ENCODE measurements at places on chromosomes 2 and 18. TPM values are rescaled to one million over a fixed set of nuclear protein-coding genes. Genes with fewer than 3 reads are reported as not detected.

Gene ALLC
- total RNA-seq, result not detected

Gene IL36A
- not detected for total RNA-seq

Gene CAPN13
- total RNA-seq, result not detected

Gene CRYGD
- total RNA-seq, result not detected

Gene E2F6
- 19.4 TPM for total RNA-seq

Gene PDE1A
- total RNA-seq, result 41.5 TPM

DNA sequence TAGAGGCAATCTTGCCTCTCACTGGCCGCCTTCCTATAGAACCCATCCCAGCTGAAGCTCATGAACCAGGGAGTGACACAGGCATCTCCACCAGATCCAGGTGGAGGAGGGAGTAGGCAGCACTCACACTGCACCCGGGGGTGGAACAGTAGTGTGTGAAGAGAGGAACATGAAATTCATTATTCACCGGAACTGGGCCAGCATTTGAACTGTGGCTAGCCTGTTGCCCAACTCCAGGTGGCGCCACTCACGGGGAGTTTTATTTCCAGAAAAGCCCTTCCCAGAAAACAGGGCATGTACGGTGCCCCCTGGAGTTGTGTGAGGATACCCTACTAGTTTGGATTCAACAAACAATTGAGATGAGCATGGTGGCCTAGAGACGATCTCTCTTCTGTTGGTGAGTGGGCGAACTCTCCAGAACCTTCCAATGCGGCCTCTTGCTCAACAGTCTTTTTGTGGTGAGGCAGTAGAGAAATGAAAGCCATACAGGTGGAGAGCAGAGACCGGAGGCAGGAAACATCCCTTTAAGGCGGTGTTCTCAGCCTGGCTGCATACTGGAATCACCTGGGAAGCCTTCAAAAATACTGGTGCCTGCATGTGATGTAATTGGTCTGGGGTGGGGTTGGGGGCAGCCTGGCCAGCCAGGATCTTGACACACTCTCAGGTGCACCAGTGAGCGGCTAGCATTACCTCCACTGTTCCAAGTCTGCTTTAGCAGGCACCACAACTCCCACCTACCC, 73.5 kb upstream of the NEDD4L start:
- no peaks in the 10 kb centered on the region for H3K27me3 ChIP-seq
- DNase-seq, result no peak
- no peak overlapping the region for H3K4me3 ChIP-seq
- no peak overlapping the region for H3K27ac ChIP-seq
- H3K36me3 ChIP-seq, result no peaks in the 10 kb centered on the region

GRCh38 chr18:225745-226144, 42.1 kb downstream of the THOC1 start:
- no peak overlapping the region for H3K4me3 ChIP-seq
- no peak for DNase-seq
- no peak overlapping the region for H3K27ac ChIP-seq
- H3K36me3 ChIP-seq, result no peaks in the 10 kb centered on the region

DNA sequence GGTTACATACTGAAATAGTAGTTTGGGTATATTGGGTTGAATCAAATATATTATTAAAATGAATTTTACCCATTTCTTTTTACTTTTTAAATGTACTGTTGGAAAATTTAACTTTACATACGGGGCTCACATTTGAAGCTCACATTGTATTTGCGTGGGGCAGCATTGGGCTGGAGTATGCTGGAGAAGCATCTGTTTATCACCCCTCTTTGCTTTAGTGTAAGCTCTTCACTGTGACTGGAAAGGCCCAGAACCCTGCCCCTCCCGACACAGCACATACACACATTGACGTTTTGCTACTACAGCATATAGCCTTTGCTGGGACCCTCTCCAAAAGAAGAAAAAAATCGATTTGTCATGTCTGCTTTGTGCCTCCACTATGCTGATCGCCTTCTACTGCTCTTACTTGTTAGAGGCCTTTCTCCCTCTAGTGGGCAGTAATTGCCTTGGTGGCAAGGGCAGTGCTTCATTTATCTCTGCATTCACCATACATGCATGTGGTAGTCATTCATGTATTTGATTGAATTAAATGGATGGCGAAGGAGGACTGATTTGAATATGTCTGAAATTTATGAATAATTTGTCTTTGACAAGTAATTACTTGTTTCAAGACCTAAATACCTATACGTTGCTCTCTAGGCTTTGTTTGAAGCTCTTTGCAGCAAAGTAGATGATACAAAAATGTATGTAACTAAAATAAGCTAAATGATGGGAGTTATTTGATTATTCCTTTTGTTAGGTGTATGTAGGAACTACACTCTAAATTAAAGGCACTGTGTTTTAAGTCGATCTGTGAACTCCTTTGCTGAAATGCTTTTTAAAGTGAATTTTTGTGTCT, 37.4 kb downstream of the VAPA start:
- no peak for DNase-seq
- no peak overlapping the region for H3K27ac ChIP-seq
- H3K4me1 ChIP-seq, result no peaks in the 10 kb centered on the region
- H3K27me3 ChIP-seq, result no peaks in the 10 kb centered on the region

DNA sequence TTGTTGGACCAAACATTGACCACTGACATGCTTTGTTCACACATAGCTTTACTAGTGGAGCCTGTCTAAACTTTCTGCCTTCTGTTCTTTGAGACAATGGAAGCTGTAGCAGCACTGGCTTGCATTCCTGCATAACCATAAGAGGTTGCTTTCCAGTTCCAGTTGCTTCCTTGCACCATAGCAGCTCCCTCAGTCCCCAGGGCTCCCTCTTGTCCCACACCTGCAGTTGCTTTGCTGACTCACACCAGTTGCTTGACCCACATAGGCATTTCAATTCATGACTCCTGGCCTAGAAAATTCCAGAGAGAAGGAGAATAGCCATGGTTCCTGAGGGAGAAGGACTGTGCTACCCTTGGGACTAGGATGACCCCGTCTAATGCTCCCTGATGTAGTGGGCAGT, 20.9 kb downstream of the SGPP2 start:
- no peaks in the 10 kb centered on the region for H3K36me3 ChIP-seq
- H3K27me3 ChIP-seq, result no peaks in the 10 kb centered on the region
- no peak overlapping the region for H3K4me3 ChIP-seq
- H3K27ac ChIP-seq, result no peak overlapping the region
- no peak for DNase-seq

DNA sequence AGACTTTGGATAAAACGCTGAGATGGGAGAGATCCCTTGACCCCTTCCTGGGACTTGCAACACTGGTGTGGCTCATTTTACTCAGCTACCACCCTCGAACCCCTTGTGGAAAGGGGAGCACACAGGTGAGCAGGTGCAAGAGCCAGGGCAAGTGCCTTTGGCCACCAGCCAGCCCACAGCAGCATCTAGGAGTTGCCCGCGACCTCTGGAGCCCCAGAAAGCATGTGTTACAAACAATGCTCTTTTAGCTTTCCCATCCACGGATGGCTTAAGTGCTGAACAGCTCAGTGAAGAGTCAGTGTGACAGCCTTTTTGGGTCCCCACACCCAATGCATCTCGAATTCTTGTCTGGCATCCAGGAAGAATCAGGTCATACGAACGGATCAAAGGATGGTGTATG, 197.8 kb downstream of the MEMO1 start:
- no peaks in the 10 kb centered on the region for H3K4me1 ChIP-seq
- no peaks in the 10 kb centered on the region for H3K36me3 ChIP-seq
- DNase-seq, result no peak
- no peak overlapping the region for H3K27ac ChIP-seq
- no peak overlapping the region for H3K4me3 ChIP-seq

- H3K36me3 ChIP-seq, result no peaks in the 10 kb centered on the region
- H3K4me1 ChIP-seq, result no peaks in the 10 kb centered on the region
- peak overlapping the region; percentile 99 for H3K27ac ChIP-seq
Observed at GRCh38 chr18:7567474-7568425, 634 bp downstream of the PTPRM start.

DNA sequence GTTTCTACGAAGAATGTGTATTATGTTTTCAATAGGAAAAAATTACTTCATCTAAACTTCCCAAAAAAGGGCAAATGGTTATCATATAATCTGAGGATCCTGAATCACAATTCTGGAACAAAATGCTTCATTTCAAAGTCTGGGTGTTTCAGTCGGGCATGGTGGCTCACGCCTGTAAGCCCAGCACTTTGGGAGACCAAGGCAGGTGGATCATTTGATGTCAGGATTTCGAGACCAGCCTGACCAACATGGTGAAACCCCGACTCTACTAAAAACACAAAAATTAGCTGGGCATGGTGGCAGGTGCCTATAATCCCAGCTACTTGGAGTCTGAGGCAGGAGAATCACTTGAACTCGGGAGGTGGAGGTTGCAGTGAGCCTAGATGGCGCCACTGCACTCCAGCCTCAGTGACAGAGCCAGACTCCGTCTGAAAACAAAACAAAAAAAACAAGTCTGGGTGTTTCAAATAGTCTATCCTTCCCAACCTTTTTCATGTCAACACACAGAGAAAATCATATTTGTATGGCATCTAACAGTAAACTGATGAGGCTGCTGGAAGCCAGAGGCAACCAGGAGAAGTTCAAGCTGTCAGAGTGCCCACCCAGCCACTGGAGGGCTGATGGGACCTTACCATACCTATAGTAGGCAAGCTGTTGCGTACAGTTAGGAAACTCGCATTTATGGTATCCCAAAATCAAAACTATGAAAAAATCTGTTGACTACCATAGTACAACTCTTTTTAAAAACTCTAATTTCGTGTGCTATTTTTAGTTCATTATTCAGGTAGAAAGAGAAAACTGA, 14.6 kb downstream of the NBAS start:
- no peak for DNase-seq
- no peak overlapping the region for H3K27ac ChIP-seq
- no peak overlapping the region for H3K4me3 ChIP-seq
- H3K36me3 ChIP-seq, result no peaks in the 10 kb centered on the region

- no peak overlapping the region for H3K27ac ChIP-seq
- H3K4me3 ChIP-seq, result no peak overlapping the region
Observed at GRCh38 chr2:71839826-71840225, 307.8 kb downstream of the CYP26B1 start.

DNA sequence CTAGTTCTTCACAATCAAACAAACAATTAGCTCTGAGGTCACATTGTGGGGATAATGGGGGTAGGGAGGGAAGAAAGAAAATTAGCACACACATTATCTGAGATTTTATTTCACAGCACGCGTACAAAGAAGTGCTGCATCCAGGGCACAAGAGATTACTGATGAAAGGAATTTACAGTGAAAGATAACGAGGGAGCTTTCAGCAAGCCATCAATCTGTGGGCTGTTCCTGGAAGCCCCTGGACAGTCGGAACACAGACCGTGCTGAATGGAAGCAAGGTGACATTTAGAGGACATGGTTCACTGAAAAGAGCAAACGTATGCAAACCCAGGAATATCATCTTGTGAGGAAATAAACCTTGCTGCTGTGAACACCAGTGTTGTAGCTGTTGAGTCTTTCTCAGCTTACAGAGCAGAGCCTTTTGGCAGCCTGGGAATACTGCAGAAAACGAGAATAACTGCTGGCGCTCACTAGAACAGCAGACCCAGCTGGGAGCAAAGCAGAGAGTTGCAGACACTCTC, 63.2 kb downstream of the SCG2 start:
- peak overlapping the region; percentile 52 for H3K27ac ChIP-seq
- no peaks in the 10 kb centered on the region for H3K27me3 ChIP-seq
- DNase-seq, result no peak
- no peaks in the 10 kb centered on the region for H3K36me3 ChIP-seq
- H3K4me1 ChIP-seq, result no peaks in the 10 kb centered on the region
- no peak overlapping the region for H3K4me3 ChIP-seq

GRCh38 chr18:12765126-12765525, 62.3 kb downstream of the PSMG2 start:
- no peaks in the 10 kb centered on the region for H3K36me3 ChIP-seq
- no peak overlapping the region for H3K27ac ChIP-seq

DNA sequence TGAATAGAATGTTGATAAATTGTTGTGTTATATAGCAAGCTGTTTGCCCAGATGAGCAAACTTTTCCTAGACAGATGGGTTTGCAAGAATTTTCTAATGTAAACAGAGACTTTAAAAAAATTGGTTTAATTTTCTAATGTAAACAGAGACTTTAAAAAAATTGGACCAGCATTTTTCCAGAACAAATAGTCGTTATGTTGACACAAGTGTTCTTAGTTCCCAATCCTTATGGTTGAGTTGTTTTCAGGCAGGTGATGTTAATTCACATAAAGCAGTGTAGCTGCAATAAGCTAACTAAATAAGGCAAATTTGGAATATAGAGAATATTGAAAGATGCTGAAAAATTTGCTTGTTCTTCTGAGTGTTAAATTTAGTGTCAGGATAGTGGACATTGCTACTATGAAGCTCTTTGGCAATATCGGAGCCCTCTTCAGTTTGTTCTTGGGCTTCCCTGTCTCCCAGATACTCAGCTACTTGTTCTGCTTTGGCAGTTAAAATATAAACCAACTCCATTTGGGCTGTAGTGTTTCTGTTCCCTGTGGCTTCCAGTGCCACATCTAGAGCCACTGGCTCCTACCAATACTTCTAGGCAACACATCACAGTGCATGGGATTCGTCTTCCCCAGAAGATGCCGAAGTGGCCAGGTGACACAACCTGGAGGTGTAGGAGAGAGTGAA, 105.7 kb downstream of the DYNAP start:
- H3K4me3 ChIP-seq, result no peak overlapping the region
- no peak for DNase-seq
- no peaks in the 10 kb centered on the region for H3K27me3 ChIP-seq
- no peaks in the 10 kb centered on the region for H3K36me3 ChIP-seq

DNA sequence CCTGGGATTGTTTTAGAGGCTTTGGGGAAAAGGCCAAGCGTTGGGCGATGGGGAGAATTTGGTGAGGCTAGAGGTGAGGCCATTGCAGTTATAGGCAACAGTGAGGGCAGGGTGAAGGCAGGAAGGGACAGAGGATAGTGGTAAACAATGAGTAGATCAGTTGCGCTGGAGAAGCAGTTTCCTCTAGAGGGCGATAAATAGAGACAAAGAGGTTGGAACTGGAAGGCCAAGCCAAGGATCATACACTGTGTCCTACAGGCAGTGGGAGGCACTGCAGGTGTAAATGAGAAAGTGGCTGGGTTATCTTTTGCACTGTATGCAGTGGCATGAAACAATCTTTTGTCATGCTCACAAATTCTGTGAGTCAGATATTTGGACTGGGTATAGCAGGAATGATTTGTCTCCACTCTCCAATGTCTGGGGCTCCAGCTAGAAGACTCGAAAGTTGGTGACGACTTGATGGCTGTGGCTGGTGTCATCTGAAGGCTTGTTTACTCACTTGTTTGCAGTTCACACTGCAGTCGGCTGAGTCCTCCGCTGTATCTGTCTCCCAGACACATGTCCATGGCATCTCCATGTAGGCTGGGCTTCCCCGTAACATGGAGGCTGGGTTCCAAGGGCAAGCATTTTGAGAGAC, 82.1 kb downstream of the TNP1 start:
- H3K4me3 ChIP-seq, result no peak overlapping the region
- no peaks in the 10 kb centered on the region for H3K27me3 ChIP-seq
- H3K27ac ChIP-seq, result no peak overlapping the region
- peaks cover 6% of the 10 kb centered on the region for H3K4me1 ChIP-seq
- no peaks in the 10 kb centered on the region for H3K36me3 ChIP-seq
- DNase-seq, result no peak

DNA sequence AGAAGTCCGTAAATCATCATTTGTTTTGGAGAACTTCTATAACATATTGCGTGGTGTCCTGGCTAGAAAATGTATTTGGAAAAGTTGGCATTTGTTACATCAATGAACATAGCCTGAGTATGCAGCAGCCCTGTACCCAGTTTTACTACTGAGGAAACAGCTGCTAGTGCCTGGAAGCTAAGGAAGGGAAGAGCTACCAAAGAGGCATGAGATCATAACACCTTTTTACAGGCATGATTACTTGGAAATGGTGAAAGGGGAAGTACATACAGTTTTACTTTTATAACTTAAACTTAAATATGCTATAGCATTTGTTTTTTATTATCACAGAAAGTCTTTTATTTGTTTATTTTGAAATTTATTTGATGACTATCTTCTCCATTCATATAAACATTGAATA, 128.4 kb upstream of the MC4R start:
- no peaks in the 10 kb centered on the region for H3K36me3 ChIP-seq
- H3K27ac ChIP-seq, result no peak overlapping the region
- no peak overlapping the region for H3K4me3 ChIP-seq
- no peaks in the 10 kb centered on the region for H3K27me3 ChIP-seq
- no peaks in the 10 kb centered on the region for H3K4me1 ChIP-seq

Measured in uterus (tissue), 4 donors.